ENCODE measurements at places on chromosomes 7 and 10. TPM values are rescaled to one million over a fixed set of nuclear protein-coding genes. Genes with fewer than 3 reads are reported as not detected.
A peak's percentile ranks its signal among the peaks of the same experiment; 100 is the strongest.

COL26A1 gene
- polyA plus RNA-seq: 3.4 TPM

HECW1 gene
- 0.08 TPM for polyA plus RNA-seq

EZH2 gene
- polyA plus RNA-seq: 2.3 TPM

ECD gene
- polyA plus RNA-seq: 14.0 TPM

SLC26A3 gene
- polyA plus RNA-seq: 0.03 TPM

ZNF239 gene
- polyA plus RNA-seq: 6.8 TPM

PRSS37 gene
- not detected for polyA plus RNA-seq

- DNase-seq: no peak
Measured at GRCh38 chr7:80374321-80374720, 137.5 kb downstream of the GNAT3 start.

DNA sequence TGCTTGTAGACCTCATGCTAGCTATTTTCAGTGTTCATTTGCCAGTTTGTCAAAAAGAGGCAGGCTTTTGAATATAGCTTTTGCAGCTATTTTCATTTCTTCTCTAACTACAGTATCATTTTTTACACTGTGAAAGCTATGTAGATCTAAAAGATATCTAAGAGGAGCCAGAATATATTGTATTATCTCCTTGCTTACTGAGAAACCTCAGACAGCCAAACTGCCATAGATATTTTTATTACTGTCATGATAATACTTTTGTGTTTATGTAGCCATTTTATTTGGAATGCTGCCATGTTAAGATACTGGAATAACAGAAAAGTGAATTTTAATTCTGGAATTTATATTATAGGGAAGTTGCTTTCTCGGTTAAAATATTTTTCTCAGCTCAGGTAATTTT lies 37.2 kb downstream of the ANKIB1 start:
- no peak for DNase-seq

- no peak for DNase-seq
Measured at GRCh38 chr10:89734616-89735015, 33.2 kb downstream of the KIF20B start.

DNA sequence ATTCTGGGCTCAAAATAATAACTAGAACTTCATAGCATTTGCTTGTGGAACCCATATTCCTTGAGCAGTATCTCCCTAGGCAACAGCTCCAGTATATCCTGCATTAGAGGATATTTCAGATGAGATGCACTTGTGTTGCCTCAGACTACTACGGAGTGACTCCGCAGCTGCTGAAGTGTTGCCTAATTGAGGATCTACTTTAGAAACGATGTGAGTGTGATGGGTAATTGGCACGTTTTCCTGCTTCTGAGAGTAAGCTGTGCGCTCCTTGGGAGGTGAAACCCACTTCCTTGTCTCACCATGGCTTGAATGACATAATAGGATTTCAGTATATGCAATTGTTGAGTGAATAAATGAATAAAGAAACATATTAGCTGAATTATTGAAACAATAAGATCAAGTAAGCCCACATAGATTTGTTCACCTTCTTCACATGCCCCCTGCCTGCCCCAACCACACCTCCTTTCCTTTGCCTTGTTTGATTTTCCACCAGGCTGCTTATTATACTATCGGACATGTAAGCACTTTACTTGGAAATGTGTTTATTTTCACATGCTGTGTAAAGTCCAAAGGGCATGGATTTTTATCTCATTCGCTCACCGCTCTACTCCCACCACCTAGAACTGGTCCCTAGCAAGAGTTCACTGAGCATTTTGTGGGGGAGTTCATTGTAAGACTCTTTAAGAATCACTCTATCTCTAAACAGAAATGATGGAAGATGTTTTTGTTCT lies 303.8 kb downstream of the KCNMA1 start:
- DNase-seq: no peak

- DNase-seq: no peak
Measured at GRCh38 chr10:7027913-7028808, 382.7 kb downstream of the SFMBT2 start.

- DNase-seq: no peak
Measured at GRCh38 chr7:65409363-65409762, 35.7 kb downstream of the ZNF92 start.

DNA sequence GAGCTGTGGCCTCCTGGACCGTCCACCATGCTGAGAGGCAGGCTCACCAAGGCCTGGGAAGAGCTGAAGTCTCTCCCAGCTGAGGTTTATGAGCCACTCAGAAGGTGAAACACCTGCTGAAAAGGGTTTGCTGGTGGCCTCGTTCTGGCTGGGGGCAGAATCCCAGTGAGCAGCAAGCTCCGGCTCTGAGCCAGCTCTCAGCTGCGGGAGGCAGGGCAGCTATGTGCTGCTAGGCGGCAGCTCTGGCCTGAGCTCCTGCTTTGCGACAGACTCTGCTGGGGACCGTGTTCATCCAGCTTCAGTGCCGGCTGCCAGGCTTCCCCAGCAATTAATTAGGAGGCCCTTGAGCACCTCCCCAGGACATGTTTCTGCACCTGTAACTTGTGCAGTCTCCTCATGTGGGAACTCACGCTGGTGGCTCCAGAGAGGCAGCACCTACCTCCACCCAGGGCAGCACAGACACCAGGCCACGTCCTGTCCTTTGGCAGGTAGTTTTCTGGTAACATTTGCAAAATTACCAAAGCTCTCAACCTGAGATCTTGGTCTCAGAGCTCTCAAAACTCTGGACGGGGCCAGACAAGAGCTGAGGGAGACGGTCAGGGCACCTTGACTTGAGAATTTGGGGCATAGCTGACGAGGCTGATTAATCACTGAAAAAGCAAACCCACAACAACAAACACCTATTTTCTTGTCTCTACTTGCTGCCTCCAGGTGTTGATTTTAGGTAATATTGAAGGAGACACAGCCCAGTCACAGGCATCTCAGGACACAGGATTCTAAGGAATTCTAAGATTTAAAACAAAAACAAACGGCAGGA lies 185.0 kb downstream of the TCERG1L start:
- DNase-seq: no peak

- DNase-seq: no peak
Measured at GRCh38 chr10:60742512-60742911, 35.8 kb upstream of the CDK1 start.

DNA sequence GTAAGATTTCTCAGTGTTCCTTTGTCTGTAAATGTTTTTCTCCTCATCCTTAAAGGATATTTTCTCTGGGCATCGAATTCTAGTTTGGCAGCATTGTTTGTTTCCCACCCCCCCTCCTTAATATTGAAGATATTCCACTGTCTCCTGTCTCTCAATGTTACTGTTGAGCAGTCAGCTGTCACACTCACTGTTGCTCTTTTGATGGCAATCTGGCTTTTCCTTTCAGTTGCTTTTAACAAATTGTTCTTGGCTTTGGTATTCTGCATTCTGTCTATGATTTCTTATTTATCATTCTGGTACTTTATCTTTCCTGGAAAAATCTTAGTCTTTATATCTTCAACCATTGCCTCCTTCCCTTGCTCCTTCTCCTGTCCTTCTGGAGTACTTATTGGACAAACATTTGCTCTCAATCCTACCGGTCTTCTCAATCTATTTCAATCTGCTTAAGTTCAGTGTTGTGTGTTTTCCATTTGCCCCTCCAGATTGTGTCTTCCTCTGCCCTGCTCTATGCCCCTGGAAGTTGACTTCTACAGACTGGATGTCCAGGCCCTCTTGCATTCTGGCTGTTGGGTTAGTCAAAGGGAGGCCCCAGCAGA lies 9.3 kb upstream of the GTPBP4 start:
- no peak for DNase-seq

- DNase-seq: no peak
Measured at GRCh38 chr10:100654782-100655325, 90.5 kb upstream of the PAX2 start.

- peak; percentile 22 for DNase-seq
Measured at GRCh38 chr7:154874409-154875113, 128.4 kb downstream of the PAXIP1 start.

DNA sequence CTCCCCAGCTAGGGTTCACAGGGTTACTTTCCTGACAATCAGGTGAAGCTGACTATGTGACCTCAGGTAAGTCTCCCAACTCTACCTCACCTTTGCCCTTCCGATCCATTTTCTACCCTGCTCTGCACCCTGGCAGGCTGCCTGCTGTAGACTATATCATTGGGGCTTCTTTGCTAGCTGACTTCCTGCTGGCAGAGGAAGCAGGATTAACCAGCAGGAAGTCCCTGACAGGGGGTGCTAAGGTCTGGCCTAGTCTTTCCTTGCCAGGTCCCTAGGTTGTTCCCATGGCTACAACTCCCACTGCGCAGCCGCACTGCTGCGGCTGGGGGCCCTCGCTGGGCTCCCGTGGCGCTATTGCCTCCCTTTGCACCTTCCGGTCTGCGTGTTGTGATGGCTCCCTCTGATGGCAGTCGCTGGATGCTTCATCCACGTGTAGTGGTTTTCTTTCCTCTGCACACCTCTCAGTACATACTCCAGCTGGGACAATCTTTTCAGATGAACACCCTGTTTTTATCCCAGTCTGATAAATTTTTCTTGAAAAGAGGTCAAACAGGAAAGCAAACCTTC lies 365.9 kb downstream of the REEP3 start:
- no peak for DNase-seq

DNA sequence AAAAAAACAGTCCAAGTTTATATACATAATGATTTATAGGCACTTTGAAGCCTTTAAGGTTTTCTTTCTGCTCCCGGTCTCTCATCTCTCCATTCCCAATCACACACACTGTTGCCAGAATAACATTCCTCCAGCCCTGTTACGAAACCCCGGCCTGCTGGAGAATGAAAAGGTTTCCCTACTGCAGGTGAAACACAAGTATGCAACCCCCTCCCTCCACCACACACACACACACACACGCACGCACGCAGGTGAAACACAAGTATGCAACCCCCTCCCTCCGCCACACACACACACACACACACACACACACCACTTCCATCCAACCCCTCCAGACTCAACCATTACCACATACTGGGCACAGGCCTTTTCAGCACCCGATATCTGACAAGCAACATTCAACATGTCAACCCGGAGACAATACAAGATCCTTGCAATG lies 87.5 kb downstream of the PARD3 start:
- no peak for DNase-seq

DNA sequence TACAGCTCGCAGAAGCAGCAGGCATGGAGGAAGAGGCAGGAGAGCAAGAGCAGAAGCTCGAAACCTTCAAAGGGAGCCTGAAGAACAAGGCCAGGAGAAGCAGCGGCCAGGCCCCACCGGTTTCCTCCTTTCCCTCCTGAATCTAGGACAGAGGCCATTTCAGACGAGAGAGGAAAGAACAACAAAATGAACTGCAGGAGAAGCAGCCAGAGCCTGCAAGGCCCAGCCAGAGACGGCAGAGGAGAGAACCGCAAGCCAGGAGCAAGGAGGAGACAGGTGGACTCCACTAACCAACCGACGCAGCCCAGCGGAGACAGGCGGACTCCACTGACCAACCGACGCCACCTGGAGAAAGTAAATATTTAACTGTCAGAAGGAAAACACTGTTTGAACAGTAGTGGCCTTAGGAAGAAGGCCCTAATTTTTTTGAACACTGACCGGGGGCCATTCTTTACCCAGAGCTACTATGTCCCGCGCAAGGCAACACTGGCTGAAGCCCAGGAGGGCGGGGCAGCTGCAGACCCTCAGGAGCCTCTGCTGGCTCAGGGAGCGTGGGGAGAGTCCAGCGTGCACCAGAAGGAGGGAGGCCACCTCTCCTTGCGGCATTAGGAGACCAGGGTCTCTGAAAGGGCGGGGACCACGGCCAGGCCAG lies 559.2 kb downstream of the PTPRN2 start:
- DNase-seq: no peak

DNA sequence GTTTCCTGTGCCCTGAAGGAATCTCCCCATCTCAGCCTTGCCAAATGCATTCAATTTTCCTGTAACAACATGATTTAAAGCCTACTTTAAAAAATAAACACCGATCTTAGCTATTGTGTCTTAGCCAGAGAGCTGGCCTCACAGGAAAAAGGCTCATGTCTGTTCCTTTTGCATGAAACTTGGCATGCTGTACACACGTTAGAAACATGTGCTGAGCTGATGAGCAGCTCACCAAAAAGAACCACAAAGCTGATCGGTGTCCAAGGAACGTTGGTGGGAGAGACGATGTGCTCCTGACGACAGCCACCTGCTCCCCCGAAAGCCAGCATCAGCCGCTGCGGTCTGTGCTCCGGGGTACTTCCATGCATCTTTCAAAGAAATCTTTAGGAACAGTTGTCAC lies 135.9 kb downstream of the ADARB2 start:
- no peak for DNase-seq

DNA sequence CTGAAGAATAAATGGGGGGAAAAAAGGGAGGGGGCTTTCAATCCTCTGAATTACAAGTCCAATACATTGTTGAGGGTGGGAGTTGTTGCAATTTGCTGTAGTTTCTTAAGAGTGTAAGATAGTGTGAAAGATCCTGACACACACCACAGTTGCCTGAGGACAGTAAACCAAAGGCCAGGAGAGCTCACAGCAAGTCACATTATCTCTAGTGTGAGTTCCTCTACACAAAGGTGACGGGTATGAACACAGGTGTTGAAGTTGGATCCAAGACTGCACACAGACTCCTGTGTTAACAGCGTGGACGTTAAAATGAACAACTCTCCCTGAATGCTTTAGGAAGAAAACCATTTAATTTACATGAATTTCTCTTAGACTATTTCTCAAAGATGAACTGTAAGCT lies 12.0 kb downstream of the LARP4B start:
- DNase-seq: no peak

GRCh38 chr7:73879977-73880681 lies 19.2 kb downstream of the TMEM270 start:
- peak; percentile 22 for DNase-seq

DNA sequence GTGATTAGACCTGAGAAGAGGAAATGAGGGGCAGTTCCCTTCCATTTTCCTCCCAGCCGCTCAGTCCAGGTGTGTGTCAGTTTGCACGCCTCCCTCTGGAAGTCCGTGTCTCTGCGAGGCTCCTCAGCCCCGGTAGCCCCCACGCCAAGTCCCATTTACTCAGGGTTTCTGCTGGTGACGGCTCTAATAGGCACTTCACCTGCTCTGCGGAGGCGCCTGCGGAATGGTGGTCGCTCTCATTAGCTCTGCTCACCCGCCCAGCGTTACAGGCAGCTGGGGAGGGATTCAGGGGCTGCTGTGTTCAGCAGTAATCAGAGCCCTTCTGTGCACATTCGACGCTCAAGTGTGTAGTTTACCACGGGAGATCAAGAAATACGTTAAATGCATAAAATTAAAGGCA lies 179.9 kb downstream of the MGMT start:
- no peak for DNase-seq

DNA sequence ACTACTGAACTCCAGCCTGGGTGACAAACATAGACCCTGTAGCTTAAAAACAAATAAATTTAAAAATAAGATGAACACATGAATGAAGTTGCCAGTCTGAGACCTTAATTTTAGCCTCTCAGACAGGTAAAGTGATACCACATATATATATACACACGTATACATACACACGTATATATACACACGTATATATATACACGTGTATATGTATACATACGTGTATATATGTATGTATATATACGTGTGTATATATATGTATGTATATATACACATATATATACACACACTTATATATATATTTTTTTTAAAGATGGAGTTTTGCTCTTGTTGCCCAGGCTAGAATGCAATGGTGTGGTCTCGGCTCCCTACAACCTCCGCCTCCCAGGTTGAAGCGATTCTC lies 62.7 kb downstream of the UBE2H start:
- DNase-seq: no peak

GRCh38 chr7:36670585-36671431 lies 53.5 kb downstream of the AOAH start:
- DNase-seq: peak; percentile 62

- DNase-seq: peak; percentile 11
Measured at GRCh38 chr10:46545861-46546590, 10.4 kb downstream of the GPRIN2 start.
